ENCODE measurements at places on chromosomes 12 and 14.

- no peak for DNase-seq
Measured at GRCh38 chr12:98770230-98770629, 125.1 kb downstream of the APAF1 start.

DNA sequence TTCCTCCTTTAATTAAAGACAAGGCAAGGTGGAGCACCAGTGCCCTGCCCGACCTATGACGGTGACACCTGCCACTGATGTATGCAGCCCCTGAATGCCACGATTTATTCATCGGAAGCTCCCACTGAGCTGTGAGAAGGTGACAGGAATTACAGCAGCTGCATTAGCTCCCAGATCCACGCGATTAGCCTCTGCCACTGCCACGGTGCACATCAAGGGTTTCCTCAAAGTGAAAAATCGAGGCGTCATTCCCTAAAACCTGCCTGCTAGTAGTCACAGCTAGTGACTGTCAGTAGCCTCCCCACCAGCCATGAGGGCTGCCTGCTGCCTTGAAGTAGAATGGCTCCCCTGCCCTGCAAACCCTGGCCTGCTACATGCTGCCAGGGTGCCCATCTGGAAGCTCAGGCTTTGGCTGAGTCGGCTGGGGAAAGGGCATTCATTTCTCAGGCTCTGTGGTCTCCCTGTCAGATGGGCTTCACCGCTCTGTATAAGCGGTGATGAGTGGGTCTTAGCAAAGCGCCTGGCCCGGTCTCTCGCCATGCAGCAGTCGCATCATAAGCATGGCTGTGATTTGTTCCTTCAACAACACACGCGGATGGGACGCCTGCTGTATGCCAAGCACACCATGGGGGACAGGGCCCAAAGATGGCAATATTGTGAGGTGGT is 8.2 kb upstream of the BCL11B start:
- DNase-seq, result no peak

- DNase-seq, result no peak
Measured at GRCh38 chr14:68931474-68932051, 47.5 kb downstream of the ACTN1 start.

DNA sequence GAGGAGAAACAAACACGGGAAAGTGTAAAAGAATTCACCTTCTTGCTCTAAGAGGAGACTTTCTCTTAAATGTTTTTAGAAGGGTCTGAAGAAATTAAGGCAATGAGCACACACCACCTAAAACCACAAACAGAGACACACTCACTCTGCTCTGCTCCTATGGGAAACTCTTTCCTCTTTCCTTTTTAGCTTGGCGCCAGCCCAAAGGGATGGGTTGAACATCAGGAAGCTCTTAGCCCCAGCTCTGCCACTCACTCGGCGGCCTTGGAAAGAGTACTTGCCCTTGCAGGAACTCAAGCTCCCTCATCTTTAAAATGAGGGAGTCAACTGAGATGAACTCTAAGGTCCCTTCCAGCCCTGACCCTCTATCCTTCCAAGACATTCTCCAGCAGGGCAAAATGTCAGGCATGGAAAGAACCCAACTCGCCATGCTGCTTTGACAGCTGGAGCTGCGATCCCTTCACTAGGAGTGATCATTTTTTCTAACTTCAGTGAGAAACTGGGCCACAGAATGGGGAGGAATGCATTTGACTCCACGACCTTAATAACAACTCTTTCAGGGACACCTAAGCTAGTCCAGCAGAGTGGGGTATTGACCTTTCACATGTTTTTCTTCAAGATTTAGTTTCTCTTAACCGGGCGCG is 980 bp upstream of the RNASE8 start:
- no peak for DNase-seq
